ENCODE measurements at places on chromosomes 1 and 21. TPM values are rescaled to one million over a fixed set of nuclear protein-coding genes. Genes with fewer than 3 reads are reported as not detected.

Gene UTS2
- not detected for total RNA-seq

Gene LIPI
- total RNA-seq: not detected

Gene TCHH
- not detected for total RNA-seq

Gene AMY1C
- not detected for total RNA-seq

Gene TNNT2
- 9,445 TPM for total RNA-seq

Gene CR1L
- total RNA-seq: not detected

DNA sequence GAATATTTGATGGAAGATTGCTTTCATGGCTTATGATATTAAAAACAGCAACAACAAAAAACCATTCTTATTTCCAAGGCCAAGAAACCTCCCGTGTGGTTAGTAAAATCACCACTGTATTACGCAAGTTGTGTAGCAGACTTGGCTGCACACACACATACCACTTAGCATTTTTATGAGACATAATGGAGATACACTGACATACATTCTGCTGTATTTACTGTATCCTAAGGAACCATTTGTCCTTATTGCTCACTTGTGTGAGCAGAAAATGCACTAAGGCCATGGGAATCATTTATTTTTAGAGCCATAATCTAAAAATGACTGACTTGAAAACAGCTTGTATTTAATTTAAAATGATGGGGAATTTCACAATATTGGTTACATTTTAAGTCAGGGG, 584 bp upstream of the C1orf141 start:
- DNase-seq: no peak

GRCh38 chr1:176515310-176515709, 52.3 kb downstream of the PAPPA2 start:
- no peak for DNase-seq

DNA sequence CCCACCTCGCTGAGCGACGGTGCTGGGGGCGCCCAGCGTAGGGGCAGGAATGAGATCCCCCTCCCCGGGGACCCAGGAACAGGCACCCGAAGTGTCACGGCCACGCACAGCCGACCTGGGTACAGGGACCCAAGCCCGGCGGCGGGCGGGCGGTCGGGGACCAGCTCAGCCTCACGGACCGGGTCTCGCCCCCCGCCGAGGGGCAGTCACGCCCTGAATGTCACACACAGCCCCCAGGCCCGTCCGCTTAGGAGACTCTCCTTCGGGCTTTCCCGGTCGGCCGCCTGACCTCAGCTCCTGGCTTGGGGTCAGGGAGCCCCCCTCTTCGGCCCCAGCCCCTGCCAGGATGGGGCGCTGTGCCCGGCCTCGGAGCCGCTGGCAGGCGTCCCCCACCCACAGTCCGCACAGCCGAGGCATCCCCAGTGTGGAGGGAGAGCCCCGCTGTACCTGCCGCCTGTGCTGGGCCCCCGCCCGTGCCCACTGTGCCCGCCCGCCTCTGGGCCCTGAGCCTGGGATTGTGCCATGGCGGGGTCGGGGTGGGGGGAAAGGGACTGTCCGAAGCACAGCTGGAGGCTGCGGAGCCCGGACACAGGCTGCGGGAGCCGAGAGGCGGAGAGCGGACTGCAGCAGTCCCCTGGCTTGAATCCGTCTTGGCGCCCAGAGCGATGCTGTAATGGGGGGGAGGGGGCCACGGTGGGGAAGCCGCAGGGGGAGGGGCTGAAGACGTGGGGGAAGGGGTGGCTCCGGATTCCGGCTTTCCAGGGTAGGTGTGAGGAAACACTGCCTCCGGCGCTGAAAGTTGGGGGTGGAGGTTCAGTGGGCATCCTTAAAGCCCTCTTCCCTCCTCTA, 627 bp upstream of the DLGAP3 start:
- no peak for DNase-seq

DNA sequence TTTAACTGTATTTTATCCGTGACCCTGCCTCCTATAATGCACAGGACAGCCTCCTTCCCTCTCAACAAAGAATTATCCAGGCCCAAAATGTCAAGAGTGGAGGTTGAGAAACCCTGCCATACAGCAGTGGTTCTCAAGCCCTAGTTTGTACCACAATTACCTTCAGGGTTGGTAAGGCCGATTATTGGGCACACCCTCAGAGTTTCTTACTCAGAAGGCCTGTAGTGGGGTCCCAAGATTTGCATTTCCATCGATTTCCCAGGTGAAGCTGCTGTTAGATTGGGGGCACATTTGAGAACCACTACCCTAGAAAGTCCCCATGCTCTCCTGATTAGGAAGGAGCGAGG, 400 bp upstream of the PGBD2 start:
- no peak for DNase-seq

DNA sequence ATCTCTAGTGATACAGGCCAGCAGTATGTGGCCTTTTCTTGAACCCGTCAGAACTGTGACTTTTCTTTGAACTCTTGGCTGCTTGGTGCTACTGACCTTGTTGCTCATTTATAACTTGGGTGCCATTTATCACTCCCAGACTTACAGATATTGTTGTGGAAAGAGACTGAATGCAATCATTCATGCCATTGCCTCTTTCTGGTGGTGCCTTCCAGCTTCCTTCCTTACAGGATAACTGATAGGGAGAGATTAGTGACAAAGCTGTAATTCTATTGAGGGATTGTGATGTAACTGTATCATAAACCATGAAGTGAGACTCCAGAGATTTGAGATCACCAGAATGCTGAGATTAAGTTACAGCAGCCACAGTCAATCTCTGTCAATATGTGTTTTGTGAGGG, 256.5 kb downstream of the USP25 start:
- DNase-seq: no peak

DNA sequence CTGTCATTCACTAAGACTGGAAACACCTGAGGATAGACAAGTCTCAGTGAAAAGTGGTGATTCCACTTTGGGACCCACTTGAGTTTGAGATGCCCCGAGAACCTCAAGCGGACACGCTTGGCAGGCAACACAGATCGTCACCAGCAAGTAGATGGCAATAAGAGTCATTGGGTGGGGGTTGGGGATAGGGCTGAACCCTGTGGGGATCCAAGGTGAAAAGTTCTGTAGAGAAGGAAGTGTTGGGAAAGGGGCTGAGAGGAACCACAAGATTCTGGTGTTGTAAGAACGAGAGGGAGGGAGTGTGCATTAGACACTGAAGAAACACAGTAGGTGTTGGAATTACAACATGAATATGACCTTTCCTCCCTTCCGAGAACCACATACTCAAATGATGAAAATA, 45.4 kb upstream of the TDRD10 start:
- no peak for DNase-seq

DNA sequence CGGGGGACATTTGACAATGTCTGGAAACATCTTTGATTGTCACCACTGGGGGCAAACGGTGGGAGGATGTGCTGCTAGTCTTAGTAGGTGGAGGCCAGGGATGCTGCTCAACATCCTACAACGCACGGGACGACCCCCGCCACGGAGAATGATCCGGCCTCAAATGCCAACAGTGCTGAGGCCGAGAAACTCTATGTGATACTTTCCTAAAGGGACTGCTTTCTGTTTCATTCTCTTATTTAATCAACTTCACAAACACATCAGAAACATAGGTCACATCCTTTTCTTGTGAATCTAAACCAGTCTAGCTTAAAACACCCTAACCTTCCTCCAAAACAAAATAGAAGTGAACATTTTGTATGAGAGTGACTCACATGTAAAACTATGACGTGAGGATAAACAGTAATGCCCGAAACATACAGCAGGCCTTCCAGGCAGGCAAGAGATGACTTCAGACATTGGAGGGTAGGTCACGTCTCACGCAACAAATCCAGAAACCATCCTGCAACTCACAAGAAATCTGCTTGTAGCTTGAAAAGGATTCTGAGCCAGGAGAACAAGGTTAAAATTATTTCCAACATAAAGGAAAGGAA, 37.2 kb upstream of the ETS2 start:
- no peak for DNase-seq

- DNase-seq: no peak
These were observed 530.2 kb downstream of the PTPRC start for GRCh38 chr1:199168888-199169585.
